Stimulated activated CD4-positive, alpha-beta T cell treated with anti-CD3 and anti-CD28 coated beads, Interleukin-2, amount 100 ng/mL, for 4 hours (primary cell): ENCODE measurements at places on chromosomes 16 and 17.

- DNase-seq, result no peak
These were observed 461.2 kb upstream of the CDH5 start for GRCh38 chr16:65905331-65905730.

DNA sequence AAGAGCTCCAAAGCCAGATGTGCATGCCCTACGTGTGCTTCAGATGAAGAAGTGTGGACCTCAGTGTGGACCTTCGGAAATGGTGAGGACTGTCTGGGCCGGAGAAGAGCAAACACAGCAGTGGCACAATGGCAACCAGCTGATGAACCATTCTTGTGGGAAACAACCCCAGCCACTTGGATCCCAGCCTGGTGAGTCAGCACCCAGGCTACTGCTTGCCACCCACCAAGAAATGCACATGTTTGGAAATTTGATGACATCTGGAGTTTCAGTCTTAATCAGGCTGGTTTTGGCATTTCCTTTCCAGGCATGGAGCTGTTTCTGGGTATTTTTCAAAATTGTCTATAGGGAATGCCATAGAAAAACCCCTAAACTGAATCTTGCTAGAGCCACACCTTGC, 42.7 kb downstream of the DYNLRB2 start:
- DNase-seq, result no peak

GRCh38 chr17:17154981-17155380, 51.2 kb downstream of the PLD6 start:
- DNase-seq, result no peak

- DNase-seq, result no peak
These were observed 1151.9 kb upstream of the GOT2 start for GRCh38 chr16:59886021-59886420.

DNA sequence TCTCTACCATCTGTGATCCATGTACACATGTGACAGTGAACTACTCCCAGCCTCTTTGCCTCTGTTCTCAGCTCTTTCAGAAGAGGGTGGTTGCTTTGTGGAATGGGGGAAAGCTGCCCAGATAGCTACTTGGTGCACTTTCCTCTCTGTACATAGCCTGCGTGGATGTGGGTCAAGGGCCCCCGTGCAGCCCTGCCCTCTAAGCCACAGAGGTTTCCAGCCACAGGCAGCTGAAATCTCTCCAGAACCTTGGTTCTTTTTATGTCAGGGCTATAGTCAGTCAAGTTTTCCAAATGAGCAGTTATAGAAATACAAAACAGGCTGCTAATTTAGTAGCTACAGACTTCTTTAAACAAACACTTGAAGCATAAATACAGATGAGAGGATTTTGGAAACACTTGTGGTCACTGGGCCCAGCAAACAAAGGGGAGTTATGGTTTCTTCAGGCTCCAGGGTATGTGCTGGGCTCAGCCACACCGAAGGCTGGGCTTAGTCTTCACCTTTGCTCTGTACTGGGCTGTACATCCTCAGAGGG, 199.7 kb upstream of the ASIC2 start:
- DNase-seq, result no peak

- peak; percentile 20 for DNase-seq
These were observed 60.0 kb upstream of the MPHOSPH6 start for GRCh38 chr16:82229800-82230619.

DNA sequence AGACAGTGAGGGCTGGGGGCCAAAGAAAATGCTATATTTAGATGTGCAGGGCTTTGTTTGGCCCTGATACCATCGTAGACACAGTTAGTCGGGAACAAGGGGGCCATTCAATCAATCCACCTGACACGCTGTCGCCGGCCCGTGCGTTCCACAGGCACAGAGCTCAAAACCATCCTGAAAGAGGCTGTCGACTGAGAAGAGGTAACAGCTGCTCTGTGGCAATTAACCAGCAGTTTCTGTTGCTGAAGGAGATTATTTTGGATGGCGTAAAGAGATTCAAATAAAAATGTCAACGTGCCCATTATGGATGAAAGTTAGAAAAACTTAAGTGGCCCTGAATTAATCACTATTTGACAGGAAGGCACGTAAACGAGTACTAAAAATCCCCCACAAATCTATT, 276.2 kb upstream of the IRX5 start:
- no peak for DNase-seq

DNA sequence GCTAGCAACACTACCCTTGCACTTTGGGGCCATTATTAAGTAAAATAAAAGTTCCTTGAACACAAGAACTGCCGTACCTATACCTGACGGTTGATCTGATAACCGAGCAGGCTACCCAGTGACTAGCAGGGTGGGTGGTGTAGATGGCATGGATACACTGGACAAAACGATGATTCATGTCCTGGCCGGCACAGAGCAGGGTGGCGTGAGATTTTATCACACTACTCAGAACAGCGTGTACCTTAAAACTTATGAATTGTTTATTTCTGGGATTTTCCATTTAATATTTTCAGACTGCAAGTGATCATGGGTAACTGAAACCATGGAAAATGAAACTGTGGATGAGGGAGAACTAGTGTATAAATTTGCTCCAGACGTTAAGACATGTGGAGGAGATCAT, 41.0 kb upstream of the MSI2 start:
- DNase-seq, result no peak

- no peak for DNase-seq
These were observed 84.8 kb downstream of the KATNIP start for GRCh38 chr16:27634779-27635178.

- no peak for DNase-seq
These were observed 11.1 kb downstream of the TSC2 start for GRCh38 chr16:2058872-2059271.

DNA sequence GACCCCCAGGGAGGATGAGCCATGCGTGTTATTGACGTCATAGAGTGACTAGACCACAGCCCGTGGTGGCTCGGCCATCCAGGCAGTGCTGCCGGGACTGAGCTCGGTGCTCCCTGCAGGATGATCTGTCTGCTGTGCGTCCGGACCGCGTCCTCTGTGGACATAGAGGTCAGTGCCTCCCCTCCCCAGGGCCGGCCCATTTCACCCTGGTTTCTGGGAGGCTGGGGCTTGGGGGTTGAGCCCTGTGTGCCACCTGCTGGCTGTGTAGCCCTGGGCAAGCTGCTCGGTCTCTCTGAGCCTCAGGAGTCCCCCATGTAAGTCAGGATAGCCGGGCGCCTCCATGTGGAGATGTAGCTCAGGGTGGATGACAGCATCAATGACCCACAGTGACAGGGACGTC, 8.3 kb downstream of the TSC2 start:
- no peak for DNase-seq

GRCh38 chr17:17569691-17570090, 21.8 kb downstream of the PEMT start:
- DNase-seq, result no peak

- DNase-seq, result no peak
These were observed 18.8 kb downstream of the ADORA2B start for GRCh38 chr17:15963670-15964110.

- DNase-seq, result no peak
These were observed 49.0 kb upstream of the ENDOV start for GRCh38 chr17:80365983-80366382.

DNA sequence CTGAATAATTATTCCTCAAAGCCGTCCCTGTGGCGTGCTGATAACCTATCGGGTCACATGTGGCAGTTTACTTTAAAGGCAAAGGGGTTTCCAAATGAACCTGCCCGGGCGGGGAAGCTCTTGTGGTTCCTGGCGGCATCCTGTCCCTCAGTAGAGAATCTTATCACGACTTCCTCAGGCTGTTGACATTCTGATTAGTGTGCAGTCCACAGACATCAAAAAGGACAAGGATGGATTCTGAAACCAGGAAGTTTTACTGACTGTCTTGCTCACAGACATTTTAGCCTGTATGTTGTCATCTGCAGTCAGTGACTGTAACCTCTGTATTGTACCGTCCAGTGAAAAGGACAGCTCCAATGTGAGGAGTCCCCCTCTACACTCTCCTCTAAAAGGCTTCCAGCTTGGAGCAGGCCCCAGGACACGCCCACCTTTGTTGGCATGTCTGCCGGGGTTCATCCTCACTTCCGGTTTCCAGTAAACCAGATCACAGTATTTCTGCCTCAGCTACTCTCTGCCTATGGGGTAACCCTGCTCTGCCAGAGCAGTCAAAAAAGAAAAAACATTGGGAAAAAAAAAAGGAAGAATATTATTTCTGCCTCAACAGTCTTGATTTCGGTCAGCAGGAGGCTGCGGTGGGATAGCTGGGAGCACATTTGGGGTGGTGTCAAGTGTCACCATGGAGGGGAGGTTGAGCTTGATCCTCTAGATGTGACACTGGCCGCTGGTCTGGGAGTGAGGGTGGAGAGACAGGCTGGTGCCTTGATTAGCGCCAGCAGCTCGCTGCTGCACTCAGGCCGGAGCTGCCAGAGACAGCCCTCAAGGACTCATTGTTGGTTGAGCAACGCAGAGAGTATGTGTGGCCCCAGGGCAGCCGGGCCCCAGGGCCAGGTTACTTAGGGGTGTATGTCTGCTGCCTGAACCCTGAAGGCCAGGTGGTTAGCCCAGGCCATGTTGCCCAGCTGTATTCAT, 89.0 kb upstream of the DNAH17 start:
- peak; percentile 12 for DNase-seq

DNA sequence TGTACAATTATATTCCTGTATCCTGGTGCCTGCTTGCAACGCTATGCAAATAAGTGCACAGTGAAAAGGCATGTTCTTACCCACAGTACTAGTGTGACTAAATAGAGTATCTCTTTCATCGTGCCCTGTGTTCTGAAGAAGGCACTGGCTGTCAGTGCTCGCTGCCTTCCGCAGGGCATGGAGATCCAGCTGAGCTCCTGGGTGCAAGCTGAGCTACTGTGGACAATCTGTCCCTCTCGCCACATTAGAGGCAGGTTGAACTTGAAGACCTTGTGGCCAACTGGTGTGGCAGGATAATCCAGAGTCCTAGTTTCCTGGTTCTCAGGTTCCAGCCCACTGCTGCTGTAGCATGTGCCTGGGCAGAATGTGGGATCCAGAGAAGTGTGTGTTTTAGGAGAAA, 1.9 kb upstream of the ST6GALNAC1 start:
- DNase-seq, result no peak

- no peak for DNase-seq
These were observed 51.0 kb downstream of the HYDIN start for GRCh38 chr16:71179569-71179968.

- DNase-seq, result no peak
These were observed 212.2 kb upstream of the FOXF1 start for GRCh38 chr16:86297866-86298757.

- no peak for DNase-seq
These were observed 13.5 kb downstream of the NUDT16L1 start for GRCh38 chr16:4706871-4707270.

DNA sequence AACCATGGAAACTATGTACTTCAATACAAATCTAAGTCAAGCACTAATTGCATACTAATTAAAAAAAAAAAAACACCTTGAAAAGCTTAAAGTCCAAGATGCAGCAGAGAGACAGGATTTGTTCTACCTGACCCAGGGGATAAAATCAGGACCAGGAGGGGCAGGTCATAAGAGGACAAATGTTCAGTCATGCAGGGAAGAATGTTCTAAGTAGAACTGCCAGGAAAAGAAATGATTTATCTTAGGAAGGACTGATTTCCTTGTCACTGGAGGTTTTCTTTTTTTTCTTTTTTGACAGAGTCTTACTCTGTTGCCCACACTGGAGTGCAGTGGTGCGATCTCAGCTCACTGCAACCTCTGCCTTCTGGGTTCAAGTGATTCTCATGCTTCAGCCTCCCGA, 9.1 kb upstream of the GHDC start:
- DNase-seq, result no peak

DNA sequence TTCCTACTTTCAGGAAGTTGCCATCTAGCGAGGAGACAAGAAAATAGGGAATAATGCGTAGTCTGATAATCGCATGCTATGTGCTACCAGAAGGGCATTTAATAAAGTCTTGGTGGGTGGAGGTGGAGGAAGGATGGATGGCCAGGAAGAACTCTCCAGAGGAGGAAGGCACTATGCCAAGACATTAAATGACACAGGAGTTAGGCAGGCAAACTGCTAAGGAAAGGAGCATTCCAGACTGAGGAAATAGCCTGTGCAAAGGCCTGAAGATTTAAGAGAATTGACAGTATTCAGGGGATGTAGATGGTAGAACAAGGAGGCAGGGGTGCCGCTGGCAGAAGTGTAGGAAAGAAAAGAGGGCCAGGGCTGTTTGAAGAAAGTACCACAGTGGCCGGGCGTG, 19.3 kb upstream of the ARHGAP44 start:
- no peak for DNase-seq

DNA sequence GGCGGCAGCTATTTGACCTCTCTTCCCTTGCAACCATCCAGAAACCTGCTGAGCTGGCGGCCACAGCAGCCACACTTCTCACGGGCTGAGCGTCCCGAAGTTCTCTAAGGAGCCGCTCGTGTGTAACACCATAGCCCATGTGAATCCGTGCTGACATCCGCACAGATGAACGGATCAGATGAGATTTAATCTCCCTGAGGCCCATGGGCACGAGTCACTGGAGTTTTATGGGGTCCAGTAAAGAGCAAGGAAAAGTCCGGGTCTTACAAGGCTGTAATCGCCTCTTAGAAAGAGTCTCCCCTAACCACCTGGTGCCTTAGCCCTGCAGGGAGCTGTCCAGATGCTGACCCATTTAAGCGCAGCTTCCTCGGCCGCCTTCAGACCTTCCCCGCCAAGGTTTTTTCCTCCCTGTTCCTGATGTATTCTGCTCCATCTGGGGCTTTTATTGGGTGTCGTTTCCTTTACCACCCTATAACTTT, 5.5 kb upstream of the CACNG5 start:
- no peak for DNase-seq

GRCh38 chr16:82852388-82853008, 225.7 kb downstream of the CDH13 start:
- DNase-seq, result no peak

- DNase-seq, result no peak
These were observed 37.5 kb upstream of the DHX40 start for GRCh38 chr17:59527931-59528330.

DNA sequence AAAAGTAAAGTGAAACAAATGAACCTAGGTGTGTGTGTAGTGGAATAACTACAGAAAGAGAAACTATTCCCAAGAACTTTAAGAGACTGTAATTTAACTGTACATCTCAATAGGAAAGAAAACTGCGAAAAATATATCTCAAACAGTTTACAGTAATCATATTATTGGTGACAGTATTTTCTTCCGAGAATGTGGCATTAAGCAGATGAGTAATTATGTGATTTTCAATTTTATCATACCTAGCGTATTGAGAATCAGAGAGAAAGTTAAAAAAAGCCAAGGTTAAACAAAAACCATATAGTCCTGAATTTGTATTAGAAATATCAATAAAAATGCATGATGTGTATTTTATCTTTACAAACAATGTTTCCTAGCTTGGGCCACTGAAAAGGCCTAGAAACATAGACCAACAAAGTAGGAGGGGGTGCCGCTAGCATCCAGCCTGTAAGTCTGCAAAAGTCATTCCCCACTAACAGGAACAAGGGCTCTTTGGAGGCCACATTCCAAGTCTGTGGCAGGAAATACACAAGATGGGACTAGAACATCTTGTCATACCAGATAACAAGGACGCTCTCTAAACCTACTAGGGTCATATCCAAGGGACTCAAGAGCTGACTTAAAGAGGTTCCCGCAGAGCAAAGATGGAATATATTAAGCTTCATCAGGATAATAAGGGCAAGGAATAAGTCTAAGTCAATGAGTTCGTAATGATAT, 20.5 kb downstream of the RNF157 start:
- DNase-seq, result no peak

GRCh38 chr17:72446525-72447250, 325.9 kb downstream of the SOX9 start:
- DNase-seq, result no peak
